ENCODE measurements at places on chromosomes 6 and 20.

GRCh38 chr6:14781772-14782525 lies 463.9 kb upstream of the JARID2 start:
- ATAC-seq = no peak

DNA sequence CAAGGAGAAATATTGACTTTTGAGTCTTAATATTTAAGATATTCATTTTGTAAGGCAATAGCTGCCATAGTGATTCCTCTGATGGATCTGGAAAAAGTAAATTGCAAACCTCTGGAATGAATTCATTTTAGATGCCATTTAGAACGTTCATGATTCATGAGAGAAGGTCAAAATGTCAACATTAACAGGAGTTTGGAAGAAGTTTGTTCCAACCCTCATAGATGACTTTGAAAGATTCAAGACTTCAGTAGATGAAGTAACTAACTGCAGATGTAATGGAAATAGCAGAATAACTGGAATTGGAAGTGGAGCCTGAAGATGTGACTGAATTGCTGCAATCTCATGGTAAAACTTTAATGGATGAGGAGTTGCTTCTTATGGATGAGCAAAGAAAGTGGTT lies 100.9 kb upstream of the CCN2 start:
- ATAC-seq = no peak

DNA sequence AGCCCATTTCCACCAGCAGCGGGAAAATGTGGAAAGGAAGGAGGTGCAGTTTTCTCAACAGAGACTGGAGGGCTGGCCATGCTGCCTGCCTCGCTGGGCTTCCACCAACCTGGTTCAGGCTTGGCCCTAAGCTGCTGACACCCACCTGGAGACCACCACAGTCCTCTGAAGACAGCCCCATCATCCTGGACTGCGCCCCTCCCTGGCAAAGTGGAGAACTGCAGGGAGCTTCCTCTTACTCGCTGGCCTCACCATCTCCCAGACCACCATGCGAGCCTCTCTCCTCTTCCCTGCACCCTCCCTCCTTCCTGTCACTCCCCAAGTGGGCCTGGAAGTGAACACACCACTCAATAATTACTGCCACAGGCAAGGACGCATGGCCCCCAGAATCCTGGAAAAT lies 71.5 kb downstream of the PSMG4 start:
- no peak for ATAC-seq

DNA sequence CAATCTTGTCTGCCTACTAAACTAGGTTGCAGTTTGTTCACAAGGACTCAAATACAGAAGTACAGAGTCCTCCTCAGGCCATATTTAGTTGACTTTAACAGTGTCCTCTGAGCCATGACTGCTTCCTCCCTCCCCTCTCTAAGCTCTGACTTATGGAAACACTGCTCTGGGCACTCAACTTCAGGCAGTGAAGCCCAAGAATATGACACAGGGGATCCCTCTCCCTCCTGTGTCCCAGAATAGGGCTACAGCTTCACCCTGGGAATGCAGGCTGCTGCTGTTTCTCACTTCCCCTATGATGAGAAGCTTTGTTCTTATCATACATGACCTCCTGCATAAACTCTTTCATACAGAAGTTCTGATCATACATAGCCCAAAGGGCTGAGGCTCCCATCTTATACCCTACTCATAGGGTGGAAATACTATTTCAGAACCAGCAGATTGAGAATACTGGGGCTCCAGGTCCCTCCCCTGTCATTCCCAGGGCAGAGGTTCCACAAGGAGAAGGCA lies 97.3 kb upstream of the UST start:
- ATAC-seq = no peak

- ATAC-seq = no peak
These were observed 13.7 kb downstream of the RIPK1 start for GRCh38 chr6:3081960-3082359.

- no peak for ATAC-seq
These were observed 6.5 kb downstream of the PHIP start for GRCh38 chr6:79071547-79071946.

- ATAC-seq = peak; percentile 84
These were observed 6.9 kb upstream of the MANBAL start for GRCh38 chr20:37282556-37282955.

- ATAC-seq = peak; percentile 40
These were observed 98.8 kb downstream of the SASH1 start for GRCh38 chr6:148441454-148441911.

- ATAC-seq = no peak
These were observed 91.4 kb upstream of the FOXO3 start for GRCh38 chr6:108469316-108469715.

DNA sequence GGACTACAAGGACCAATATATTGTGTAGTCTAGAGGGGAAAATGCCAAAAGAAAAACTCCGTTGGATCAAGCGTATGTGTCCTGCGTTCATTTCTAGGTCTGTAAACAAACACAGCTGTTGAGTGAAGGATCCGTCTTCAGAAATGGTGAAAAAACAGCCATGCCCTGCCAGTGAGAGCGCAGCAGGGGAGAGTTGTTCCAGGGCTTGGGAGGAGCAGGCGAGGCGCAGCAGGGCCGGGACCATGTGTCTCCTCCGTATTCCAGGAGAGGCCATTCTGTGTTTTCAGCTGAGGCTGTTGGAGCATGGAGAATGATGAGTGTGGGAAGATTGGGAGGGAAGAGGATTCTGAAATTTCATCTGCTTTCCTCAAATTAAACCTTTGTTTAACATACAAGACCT lies 38.0 kb downstream of the BMP6 start:
- no peak for ATAC-seq

- ATAC-seq = no peak
These were observed 14.9 kb upstream of the CTCFL start for GRCh38 chr20:57539889-57540288.

- no peak for ATAC-seq
These were observed 150.8 kb upstream of the STXBP5 start for GRCh38 chr6:147053311-147053921.

DNA sequence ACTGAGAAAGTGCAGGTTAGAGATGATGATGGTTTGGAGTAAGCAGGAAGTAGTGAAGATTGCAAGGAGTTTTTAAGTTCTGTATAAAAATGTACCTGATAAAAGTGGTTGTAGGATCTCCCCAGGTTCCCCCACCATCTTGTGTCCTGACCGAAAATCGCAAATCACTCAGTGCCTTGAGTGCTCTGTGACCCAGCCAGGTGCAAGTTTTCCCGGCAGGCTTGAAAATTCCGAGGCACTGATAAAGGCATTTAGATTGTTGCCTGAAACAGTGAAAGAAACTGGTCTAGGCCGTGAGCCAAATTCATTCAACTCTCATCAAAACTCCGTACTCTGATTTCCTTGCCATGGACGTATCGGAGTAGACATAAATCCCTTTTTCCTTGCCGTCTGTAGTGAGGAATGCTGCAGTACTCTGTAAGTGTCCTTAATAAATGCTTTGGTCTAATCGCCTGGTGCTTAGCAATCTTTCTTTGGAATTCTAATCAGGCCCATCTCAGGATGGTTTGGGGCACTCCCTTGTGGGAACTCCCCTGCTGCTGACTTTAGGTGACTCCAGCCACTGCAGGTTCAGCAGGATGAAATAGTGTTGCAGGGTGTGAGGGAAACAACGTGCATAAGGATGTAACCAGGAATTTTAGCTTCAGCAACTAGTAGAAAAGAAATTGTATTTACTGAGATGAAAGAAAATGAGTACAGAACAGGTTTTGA lies 1199.8 kb upstream of the MAP3K7 start:
- ATAC-seq = no peak

- ATAC-seq = no peak
These were observed 26.5 kb upstream of the CNKSR3 start for GRCh38 chr6:154536999-154537398.

GRCh38 chr6:53011979-53012378 lies 16.9 kb upstream of the GSTA4 start:
- ATAC-seq = no peak

GRCh38 chr6:16345449-16346330 lies 107.3 kb downstream of the GMPR start:
- peak; percentile 92 for ATAC-seq

DNA sequence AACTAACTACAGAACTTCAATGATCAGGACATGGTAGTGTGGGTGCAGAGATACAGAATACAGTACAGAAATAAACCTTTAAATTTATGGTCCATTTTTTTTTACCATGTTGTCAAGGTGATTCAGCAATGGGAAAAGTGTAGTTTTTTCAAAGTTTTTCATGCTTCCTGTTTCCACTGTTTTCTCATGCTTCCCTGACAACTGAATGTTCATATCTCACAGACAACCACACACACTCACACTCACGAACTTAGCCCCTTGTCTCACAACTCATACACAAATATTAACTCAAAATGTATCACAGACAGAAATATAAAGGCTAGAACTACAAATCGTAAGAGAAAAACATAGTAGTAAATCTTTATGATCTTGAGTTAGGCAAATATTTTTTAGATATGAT lies 232.6 kb upstream of the CDYL start:
- no peak for ATAC-seq

GRCh38 chr6:107079429-107079828 lies 35.9 kb downstream of the BEND3 start:
- no peak for ATAC-seq

Measured in SK-N-SH treated with all-trans-retinoic acid at 6 μM for 48 hours (cell line).